Occipital lobe (tissue), 3 donors: ENCODE measurements at places on chromosomes 7 and 10.

DNA sequence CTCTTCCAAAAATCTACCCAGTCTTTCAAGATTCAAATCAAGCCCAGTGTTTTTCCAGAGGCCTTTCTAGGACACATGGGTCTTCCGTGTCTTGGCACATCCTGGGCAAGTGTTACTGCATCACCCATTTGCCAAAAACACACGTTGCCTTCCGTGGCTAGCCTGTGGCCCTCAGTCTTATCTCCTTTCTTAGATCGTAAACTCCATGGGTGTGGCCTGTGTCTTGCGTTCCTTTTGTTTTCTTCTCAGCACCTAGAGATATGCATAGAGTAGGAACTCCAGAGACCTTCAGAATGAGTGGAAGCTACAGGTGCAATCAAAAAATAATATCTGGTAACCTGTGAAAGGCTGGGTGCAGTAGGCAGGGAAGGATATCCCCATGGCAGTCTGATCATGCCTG is 56.5 kb upstream of the NMT2 start:
- DNase-seq, result no peak

DNA sequence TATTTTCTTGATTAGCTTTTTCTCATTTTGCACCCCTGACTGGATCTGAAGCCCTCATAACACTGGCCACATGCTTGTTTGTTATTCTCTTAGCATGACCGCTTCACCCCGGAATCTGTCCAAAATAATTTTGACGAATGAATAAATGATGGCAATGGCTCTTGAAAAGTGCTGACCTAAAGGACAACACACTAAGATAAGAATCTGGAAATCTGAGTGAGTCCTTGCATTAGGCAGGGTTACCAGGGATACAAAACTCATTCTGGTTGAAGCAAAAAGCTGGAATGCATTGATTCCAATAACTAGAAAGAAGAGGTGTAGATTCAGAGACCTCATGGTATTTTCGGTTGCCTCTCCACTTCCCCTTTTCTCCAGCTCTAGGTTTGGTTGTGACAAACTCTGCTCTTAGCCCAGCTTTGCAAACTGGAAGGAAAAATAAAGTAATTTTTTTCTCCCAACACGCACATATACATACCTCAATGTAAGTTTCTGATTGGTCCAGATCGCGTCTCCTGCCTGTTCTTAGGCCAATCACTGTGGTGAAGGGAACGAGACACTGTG is 157.4 kb downstream of the SKIDA1 start:
- no peak for DNase-seq

DNA sequence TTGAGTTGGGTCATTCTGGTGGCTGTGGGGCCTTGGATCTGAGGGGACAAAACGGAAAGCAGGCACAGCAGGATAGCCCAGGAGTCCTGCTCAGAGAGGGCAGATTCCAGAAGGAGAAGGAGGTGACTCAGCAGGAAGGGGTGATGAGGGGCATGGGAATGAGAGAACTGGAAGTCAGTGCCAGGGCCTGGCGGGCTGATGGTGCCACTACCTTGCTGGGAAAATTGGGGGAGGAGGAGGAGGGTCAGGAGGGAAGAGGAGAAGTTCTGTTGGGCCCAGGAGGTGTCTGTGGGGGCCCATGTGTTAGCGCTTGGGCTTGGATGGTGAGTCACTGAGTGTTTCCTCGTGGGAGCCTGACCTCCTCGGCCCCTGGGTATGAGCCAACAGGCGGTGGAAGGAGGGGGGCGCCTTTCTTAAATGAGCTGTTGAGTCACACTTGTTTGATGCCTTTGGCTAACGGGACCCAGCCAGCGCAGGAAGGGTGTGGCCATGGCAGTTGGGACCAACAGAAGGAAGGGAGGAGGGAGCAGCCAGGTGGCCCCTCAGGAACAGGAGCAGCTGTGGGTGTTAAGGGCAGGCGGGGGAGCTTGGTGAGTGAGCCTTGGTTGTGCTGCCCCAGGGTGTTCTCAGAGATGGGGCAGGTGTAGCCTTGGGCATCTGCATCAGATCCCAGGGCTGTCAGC is 130.0 kb upstream of the BTBD16 start:
- DNase-seq, result no peak

DNA sequence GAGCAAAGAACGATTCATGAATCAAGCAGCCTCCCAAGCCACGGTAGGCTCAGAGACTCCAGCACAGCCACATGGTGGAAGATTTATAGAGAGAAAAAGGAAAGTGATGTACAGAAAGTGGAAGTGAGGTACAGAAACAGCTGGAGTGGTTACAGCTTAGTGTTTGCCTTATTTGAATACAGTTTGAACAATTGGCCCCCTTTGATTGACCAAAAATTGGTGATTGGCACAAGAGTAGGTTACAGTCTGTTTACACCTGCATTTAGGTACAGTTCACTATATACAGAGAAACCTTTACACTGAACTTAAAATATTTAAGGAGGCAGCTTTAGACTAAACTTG is 136.4 kb upstream of the ASAH2 start:
- no peak for DNase-seq

- DNase-seq, result peak; percentile 69
Measured at GRCh38 chr7:155069992-155070751, at the start of gene HTR5A. Gene HTR5A, plus strand, starts transcription at chr7:155070324. Its CDS starts 576 bp downstream, at chr7:155070900.

DNA sequence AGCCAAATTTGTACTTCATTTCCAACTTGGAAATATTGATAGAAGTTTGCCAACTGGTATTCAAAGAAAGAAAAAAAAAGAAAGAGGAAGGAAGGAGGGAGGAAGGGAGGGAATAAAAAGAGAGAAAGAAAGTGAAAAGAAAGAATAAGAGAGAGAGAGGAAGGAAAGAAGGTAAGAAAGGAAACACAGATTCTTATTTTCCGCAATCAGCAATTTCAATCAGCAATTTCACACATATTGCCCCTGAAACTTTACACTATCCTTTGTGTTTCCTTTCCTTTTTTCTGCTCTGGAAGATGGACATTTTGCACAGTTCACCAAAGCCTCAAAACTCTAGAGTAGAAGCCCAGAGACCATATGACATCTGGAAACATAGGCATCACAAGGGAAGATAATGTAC is 888.1 kb downstream of the REEP3 start:
- no peak for DNase-seq

DNA sequence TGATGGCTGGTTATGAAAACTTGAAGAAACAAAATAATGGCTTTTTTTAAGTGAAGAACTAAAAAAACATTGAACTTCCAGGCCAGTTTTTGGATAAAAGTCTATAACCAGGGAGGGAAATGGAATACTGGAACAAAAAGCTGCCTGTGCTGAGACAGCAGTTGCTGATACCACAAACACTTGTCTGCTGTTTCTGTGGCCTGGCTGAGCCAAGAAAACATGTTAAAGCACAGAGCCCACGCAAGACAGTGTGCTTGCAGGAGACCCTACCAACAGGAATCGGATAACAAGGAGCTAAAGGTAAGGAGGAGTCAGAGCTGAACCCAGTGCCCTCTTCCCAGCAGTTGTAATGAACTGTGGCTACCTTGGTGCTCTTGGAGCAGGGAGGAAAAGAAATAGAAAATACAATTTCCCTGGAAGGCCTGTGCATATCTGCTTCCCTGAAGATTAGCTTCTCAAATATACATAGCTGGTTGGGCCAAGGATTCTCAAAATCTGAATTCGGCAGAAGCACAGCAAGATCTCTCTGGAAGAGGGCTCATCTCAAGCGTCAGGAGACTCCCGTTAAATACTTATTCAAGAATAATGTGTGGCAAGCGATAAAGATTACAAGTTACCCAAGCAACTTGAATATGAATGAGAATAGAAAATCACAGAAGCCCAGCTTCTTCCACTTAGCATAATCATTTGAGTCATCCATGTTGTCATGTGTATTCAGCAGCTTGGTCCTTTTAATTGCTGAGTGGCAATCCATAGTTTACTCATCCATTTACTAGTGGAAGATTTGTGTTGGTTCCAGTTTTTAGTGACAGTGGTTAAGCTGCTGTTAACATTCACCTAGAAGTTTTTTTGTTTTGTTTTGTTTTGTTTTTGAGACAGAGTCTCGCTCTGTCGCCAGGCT is 87.6 kb downstream of the NOD1 start:
- no peak for DNase-seq

- DNase-seq, result no peak
Measured at GRCh38 chr7:96327429-96327828, 5.5 kb upstream of the SLC25A13 start.

DNA sequence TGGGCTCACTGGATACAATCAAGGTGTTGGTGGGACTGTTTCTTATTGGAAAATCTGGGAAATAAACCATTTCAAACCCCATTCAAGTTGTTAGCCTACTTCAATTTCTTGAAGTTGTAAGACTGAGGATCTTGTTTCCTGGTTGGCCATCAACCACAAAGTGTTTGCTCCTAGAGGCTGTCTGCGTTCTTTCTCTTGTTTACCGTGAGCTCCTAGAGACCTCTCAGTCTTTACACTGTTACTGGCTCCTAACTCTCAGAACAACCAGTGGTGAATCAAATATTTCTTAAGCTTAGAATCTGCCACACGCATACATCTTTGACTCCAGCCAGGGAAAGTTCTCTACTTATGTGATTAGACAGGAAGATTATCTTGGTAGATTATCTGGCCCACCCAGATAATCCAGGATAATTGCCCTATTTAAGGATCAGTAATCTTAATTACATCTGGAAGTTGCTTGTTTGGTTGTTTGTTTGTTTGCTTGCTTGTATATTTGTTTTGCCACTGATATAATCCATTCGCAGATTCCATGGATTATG is 798.7 kb downstream of the IPMK start:
- no peak for DNase-seq

DNA sequence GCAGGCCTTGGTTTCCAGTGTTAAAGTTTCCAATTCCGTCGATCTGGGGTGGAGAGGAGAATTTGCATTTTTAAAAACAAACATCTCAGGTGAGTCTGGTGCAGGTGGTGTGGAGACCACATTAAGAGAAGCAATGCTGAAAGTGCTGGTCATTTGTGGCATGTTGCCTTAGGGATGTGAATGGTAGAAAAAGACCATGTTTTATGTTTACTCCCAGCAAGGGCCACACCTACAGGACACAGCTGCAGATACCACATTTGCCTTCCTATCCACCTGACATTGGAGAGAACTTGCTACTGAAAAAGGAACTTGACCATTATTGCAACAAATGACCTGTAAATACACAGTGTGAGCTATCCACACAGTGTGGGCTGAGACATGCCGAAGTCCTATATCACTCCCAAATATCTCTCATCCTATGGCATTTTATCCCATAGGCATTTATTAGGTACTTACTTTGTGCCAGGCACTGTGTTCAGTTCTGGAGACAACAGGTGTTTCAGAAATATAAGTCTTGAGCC is 183.1 kb downstream of the NRP1 start:
- no peak for DNase-seq

DNA sequence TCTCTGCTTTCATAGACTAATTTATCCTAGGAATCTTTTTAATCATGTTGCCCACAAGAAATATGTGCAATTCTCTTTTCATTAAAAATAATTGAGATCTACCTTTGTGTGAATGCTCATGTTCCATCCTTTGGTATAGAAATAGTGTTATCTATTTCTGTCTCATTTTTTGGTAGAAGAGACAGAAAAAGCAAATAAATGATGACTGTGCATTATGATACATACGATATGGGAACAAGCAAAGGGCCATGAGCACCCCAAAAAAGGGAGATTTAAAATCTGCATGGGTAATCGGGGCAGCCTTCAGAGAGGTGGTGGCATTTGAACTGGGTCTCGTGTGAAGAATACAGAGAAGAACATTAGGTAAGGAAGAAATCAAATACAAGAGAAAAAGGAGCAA is 1197.5 kb upstream of the AUTS2 start:
- DNase-seq, result no peak

DNA sequence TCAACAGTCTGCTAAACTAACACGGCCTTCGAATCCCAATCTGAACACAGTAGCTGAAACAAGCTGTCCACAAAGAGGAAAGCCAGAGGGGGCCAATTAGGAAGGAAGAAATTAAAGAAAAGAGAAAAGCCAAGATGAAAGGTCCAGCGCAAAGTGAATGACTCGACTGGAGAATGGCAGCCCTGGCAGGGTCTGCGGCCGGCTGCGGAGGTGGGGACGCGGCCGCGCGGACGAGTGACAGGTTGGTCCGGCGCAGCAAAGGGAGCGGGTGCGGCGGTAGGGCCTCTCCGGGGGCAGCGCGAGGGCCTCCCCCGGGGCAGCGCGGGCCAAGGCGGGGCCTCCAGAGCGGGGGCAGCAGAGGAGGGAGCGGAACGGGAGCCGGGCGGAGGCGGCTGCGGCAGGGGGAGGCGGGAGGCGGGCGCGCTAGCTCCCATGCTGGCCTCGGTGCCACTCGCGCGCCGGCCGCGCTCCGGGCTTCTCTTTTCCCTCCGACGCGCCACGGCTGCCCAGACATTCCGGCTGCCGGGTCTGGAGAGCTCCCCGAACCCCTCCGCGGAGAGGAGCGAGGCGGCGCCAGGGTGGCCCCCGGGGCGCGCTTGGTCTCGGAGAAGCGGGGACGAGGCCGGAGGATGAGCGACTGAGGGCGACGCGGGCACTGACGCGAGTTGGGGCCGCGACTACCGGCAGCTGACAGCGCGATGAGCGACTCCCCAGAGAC is at the start of gene VWC2:
TSS of gene VWC2 (plus strand) at position 421 of the 718 bp plus-strand sequence. CDS start 1,798 bp downstream, outside the sequence.
- DNase-seq, result no peak

- DNase-seq, result no peak
Measured at GRCh38 chr10:17905491-17905890, 46.2 kb upstream of the SLC39A12 start.

- DNase-seq, result no peak
Measured at GRCh38 chr7:157719008-157719682, 382.3 kb downstream of the DNAJB6 start.

GRCh38 chr7:100400656-100401055 is 27.4 kb downstream of the PILRA start:
- no peak for DNase-seq

DNA sequence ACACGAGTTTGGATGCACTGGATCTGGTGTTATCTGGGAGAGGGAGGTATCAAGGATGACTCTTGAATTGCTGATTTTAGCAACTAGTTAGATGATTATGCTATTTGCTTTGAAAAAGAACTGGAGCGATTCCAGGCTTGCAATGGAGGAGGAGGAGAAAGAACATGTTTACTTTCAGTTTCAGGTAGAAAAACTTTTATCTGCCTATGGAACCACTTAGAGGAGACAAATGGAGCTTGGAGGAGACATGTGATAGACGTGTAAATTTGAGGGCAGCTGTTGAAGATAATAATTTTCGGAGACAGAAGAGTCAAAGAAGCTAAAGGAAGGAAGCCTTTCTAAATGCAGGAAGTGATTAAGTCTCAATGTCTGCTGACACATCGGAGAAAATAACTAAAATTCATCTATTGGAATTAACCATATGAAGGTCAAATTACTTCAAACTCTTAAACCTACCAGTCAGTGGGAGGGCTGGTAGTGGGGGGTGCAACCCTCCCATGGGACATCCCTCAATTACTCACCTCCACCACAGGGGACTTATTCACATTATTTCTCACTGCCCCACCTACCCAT is 56.4 kb upstream of the GNAI1 start:
- no peak for DNase-seq
